NCI-H1105 treated with DMSO at 0.1 percent for 48 hours (cell line): ENCODE measurements at places on chromosomes 16 and 17.

GRCh38 chr17:41058741-41059140 is 1.2 kb downstream of the KRTAP2-3 start:
- DNase-seq, result no peak

DNA sequence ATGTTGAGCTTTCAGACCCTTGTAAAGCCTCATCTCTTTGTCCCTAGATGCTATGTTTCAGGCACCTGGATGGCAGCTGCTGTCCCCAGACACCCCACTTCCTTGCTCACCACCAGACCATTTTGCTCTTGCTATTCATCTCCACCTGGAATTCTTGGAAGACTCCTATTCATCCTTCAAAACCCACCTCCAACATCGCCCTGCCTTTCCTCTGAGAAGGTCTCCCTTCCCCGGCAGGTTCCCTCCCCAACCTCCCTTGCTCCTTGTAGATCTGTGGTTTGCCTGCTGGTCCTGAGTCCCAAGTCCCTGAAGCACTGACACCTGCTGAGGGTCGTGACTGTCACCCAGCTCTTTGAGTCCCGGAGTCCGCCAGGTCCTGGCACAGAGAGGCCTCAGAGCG is 9.9 kb downstream of the ZNF469 start:
- DNase-seq, result no peak

DNA sequence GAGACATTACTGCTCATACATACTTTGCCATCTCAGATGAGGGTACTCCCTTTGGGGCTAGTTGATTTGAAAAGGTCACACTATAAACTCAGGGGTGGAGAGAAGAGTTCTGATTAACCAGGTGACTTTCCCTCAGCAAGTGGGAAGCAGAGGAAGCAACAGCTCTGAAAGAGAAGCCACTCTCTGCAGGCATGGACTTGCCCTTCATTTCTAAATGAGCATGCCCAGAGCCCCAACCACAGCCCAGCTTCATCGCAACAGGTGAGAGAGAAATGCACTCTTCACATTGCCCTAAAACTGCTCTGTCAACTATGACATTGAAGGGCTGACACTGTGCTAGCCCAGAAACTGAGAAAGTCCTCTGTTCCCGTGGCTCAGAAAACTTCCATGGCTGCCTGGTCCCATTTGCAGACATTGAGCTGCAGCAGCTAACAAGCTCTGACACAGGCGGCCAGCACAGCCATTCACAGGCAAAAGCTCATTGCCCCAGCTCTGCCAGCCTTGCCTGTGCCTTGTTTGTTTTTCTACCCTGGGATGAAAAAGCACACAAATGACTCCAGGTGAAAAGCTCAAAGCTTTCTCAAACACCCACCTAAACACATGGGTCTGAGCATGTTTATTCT is 419.8 kb upstream of the DYNLRB2 start:
- peak; percentile 63 for DNase-seq

- no peak for DNase-seq
Measured at GRCh38 chr17:8913091-8913490, 45.6 kb upstream of the PIK3R6 start.

- no peak for DNase-seq
Measured at GRCh38 chr17:27276653-27277156, 17.2 kb upstream of the WSB1 start.

GRCh38 chr16:49602201-49602975 is 228.8 kb downstream of the C16orf78 start:
- no peak for DNase-seq

DNA sequence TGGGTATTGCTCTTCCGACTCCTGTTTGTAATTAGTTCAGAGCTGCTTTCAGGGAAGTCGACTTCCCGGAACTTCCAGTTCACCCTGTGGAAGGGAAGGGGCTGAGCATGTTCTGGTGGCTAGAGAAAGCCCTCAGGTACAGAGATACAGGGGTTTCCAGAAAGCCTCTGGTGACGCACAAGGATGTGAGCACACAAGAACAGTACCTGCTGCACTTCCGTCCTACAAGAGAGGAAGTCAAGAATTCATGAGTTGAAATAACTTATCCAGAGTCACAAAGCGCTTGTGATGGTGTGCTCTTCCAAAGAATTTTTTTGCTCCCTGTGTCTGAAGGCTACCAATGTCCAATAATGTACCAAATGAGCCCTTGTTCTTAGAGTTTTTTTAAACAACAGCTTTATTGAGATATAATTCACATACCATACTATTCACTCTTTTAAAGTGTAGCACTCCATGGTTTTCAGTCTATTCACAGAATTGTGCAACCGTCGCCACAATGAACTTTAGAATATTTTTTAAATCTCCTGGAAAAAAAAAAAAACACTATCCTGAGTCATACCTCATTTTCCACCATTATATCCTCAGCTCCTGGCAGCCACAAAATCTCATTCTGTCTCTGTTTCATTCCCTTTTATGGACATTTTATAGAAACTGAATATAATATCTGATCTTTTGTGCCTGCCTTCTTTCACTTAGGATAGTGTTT is 327.6 kb downstream of the CDH13 start:
- DNase-seq, result no peak

GRCh38 chr16:79411805-79412204 is 188.7 kb downstream of the MAF start:
- DNase-seq, result no peak

DNA sequence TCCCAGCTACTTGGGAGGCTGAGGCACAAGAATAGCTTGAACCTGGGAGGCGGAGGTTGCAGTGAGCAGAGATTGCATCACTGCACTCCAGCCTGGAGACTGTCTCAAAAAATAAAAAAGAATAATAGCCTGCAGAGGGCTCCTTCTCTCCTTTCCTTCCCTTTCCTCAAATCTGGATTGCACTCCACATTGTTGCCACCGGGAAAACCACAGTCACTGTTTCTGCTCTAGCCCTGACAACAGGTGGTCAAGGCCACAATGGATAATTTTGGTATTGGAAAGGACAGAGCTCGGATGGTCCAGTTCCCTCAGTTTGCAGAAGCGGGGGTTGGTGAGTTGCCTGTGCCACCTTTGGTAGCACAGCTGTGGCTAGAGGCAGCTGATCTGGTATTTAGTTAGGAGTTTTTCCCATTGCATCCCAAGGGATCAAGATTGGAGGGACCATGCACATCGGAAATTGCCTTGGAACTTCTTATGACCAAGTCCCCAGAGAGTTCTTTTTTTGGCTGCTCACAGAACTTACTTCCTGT is 44.7 kb upstream of the PRSS54 start:
- DNase-seq, result peak; percentile 9

DNA sequence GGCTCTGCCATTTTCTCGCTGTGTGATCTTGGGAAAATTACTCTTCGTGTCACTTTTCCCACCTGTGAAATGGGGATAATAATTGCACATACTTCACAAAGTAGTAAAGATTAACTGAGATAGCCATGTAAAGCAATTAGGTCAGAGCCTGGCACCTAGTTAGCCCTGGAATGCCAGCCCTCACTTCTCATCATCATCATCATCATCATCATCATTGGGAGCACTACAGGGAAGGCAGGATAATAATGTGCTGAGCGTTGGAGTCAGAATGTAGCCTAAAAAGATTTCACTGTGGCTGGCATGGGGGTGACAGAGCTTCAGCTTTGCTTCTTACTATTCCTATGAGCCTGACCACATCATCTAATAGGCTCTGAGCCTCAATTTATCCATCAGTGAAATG is 362.6 kb downstream of the TOX3 start:
- DNase-seq, result no peak

GRCh38 chr17:71110326-71110725 is 941.0 kb downstream of the KCNJ2 start:
- no peak for DNase-seq

DNA sequence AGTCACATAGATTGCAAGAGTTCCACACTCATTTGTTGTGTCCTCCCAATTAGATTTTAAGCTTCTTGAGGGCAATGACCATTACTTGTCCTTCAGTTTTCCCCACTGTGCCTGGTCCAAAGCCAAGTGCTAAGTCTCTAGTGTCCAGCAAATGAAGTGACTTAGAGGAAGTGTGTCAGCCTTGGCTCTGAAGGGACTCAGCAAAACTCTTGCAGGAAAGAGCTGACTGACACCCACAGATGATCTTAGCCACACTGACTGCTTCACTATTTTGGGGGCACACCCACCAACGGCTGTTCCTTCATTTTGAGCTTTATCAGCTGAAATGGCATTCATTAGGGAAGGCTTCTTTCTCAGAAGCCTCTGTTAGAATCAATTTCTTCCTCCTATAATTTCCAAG is 358.1 kb downstream of the UTP18 start:
- DNase-seq, result no peak

- DNase-seq, result no peak
Measured at GRCh38 chr17:74558882-74559519, 8.3 kb downstream of the CD300H start.

DNA sequence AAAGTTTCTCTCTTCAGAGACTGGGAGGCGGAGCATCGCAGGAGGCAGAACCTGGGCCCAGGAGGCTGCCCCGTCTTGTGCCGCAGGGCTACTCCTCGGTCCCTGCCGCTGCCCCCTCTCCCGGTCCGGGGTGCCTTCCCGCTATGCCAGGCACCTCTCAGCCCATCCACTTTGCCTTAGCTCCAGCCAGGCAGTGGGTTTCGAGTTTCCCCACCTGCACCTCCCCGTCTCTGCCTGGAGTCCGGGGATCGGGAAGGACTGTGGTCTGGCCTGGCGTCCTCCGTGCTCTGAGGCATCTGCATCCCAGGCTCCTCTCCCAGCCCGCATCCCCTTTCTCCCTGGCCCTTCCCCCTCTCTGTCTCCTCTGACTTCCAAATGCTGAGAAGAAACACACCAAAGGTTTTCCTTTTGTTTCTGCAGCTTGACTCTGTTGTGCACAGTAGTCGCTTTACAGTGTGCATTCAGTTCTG is 26.8 kb upstream of the PIK3R6 start:
- no peak for DNase-seq

GRCh38 chr16:53465606-53466280 is 31.5 kb downstream of the RBL2 start:
- peak; percentile 82 for DNase-seq

GRCh38 chr16:68287276-68288251 is 23.2 kb downstream of the SLC7A6OS start:
- no peak for DNase-seq

DNA sequence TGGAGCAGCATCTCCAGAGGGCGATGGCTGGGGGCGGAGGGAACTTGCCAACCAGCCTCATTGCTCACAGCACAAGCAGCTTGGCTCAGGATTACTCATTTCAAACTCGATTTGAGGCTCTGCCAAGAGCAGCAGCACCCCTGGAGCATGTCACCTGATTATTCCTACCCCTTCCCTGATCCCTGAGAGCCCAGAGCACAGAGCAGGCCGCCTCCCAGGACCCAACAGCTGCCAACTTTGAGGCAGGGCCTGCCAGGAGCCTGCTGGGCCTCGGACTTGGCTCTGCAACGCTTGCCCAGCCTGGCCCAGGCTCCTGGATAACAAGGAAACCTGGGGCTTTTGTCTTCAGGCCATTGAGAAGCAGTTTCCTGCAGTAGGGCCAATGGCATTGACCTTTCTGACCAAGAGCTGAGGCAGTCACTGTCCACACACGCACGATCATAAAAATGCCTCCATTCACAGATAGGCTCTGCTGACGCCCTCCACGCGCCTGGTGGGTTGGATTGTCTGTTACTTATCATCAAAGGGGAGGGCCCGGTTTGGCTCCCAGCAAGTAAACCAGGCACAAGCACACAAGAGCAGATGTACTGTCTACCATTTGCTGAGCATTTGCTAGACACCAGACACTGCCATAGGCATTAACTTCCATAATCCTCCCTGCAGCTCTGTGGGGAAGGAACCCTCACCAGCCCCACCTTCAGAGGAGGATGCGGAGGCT is 406.6 kb upstream of the EEF2KMT start:
- no peak for DNase-seq

DNA sequence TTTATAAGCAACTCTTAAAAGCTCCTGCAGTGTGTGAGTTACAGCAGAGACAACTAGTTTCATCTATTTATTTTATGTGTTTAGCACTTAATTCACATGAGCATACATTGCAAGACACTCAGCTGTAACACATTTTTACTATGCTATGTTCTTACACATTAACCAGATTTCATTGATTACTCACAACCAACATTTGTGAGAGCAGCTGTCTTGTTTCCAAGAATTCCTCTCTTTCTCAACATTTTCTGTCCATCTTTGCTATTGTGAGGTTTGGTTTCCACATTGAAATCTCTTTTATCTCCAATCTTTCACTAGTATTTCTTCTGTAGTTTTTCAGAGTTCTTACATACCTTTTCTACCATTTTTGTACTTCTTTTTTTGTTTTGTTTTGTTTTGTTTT is 51.2 kb downstream of the COPRS start:
- DNase-seq, result no peak

GRCh38 chr17:39719563-39720355 is 10.6 kb downstream of the MIEN1 start:
- no peak for DNase-seq
